COLO829 (cell line): ENCODE measurements at places on chromosomes 11 and 22.

GRCh38 chr11:1231396-1232020, 8.6 kb downstream of the MUC5B start:
- no peak for DNase-seq

- no peak for DNase-seq
Measured at GRCh38 chr11:88181776-88182175, 6.5 kb upstream of the RAB38 start.

GRCh38 chr11:48142889-48143288, 73.7 kb upstream of the OR4B1 start:
- no peak for DNase-seq

DNA sequence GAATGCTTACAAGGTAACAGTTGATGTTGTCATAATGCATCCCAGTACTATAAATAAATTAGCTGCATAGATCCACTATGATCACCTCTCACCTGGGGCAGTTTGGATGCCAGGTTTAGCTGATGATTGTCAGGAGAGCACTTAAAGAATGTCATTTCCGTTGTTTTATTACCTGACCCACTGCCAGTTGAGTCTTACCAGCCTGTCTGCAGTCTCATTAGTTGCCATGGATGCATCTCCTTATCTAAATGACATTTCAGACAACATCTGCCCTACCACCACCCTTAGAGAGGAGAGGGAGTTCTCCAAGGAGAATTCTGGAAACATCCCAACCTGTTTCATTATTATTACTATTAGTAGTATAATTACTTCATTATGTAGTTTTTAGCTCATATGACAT, 339.1 kb upstream of the API5 start:
- no peak for DNase-seq

GRCh38 chr11:12464303-12464702, 86.9 kb downstream of the PARVA start:
- DNase-seq: no peak

- DNase-seq: peak; percentile 45
Measured at GRCh38 chr11:16861862-16862261, 123.4 kb downstream of the C11orf58 start.

DNA sequence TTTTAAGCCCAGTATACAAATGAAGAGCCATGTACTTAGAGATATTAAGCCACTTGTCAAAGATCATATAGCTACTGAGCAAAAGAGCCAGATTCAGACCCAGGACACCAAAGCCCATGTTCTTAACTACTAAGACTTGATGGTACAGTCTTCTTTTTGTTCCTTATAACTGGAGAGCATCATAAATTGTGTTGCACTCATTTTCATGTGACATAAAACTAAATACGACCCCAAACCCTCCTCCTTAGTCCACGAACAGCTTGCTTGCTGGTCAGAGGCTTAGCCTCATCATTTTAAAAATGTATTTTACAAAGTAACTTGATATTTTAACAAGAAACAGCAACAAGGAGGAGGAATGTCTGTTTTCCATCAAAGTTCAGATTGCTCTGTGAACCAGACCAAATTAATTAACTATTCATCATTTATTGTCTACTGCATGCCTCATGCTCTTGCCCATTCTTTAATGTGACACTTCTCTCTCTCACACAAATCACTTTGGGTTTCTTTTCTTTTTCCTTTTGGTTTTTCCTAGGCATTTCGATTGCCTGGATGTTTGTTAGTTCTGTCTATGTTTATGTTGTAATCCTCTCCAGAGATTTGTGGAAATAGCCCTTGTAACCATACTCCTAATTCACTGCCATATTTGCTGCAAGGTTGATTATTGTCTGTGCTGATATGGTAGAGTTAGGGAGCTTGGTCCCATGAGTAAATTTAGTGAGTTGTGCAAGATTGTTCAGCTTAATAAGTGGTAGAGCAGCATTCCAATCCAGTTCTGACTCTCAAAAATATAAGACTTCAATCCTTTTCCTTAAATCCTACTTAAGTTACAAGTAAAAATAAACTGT, 8.4 kb upstream of the ARHGAP20 start:
- no peak for DNase-seq

- no peak for DNase-seq
Measured at GRCh38 chr22:47297261-47298016, 535.0 kb downstream of the TBC1D22A start.

- DNase-seq: no peak
Measured at GRCh38 chr11:83871054-83871453, 584.9 kb upstream of the CCDC90B start.

- peak; percentile 70 for DNase-seq
Measured at GRCh38 chr11:130434521-130435223, 6.3 kb upstream of the ADAMTS8 start.

- no peak for DNase-seq
Measured at GRCh38 chr11:95515371-95515770, 274.2 kb downstream of the FAM76B start.

GRCh38 chr11:66278363-66279091, 552 bp downstream of the CNIH2 start:
- DNase-seq: no peak

DNA sequence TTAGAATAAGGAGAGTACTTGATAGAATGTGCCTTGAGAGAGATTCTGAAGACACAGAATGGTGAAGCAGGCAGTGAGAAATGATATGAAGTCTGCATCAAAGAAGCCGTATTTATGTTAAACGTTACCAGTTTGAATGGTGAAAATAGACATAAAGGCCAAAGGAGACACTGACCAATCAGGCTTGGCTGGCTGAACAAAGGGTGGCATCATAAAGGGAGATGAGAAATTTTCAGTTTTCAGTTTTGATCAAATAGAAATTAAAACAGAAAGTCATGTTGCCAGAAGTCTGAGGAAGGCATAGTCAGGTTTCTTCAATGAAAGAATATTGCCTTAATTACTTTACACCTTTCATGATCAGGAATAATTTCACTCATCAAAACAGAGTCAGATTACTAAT, 6.6 kb downstream of the OR51F1 start:
- DNase-seq: no peak

GRCh38 chr11:1499261-1499890, 12.8 kb upstream of the MOB2 start:
- DNase-seq: no peak

DNA sequence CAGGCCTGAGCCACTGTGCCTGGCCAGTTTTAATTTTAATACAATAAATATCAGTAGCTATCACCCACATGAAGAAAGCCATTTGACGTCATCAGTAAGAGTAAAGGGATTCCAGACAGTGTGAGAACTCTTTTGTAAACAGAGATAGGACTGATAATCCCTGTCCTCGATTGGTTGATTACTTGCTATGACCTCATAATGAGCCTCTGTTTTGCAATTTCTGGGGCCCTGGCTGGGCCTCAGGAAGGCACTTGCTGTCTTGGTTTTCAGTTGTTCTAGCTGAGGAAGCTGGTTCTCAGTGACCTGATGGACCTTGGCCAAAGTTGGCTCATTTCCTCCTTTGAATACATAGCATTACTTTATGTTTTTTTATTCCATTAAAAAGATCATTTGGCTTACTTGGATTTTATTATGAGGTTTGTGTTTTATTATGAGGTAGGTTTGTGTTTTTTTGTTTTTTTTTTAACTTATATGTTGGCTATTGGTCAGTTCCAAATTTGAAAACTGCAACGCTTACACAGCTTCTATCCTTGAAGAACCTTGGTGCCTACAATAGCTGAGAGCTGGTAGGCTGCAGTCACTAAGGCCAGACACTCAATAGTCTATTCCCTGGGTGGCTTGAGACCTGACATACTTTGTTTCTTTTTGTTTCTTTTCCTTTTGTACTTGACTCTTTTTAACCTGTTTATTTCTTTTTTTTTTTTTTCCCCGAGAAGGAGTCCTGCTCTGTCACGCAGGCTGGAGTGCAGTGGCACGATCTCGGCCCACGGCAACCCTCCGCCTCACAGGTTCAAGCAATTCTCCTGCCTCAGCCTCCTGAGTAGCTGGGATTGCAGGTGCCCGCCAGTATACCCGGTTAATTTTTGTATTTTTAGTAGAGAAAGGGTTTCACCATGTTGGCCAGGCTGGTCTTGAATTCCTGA, 20.0 kb downstream of the MARK2 start:
- DNase-seq: no peak

DNA sequence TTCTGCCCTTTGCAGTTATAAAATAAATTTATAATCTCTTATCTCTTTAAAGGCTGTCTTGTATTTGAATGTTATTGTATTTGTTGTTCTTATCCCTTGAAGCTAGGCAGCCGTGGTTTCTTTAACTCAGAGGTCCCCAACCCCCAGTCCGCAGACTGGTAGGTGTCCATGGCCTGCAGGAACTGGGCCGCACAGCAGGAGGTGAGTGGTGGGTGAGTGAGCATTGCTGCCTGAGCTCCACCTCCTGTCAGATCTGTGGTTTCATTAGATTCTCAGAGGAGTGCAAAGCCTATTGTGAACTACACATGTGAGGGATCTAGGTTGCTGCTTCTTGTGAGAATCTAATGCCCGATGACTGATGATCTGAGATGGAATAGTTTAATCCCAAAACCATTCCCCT, 380.0 kb upstream of the CCDC90B start:
- DNase-seq: no peak

DNA sequence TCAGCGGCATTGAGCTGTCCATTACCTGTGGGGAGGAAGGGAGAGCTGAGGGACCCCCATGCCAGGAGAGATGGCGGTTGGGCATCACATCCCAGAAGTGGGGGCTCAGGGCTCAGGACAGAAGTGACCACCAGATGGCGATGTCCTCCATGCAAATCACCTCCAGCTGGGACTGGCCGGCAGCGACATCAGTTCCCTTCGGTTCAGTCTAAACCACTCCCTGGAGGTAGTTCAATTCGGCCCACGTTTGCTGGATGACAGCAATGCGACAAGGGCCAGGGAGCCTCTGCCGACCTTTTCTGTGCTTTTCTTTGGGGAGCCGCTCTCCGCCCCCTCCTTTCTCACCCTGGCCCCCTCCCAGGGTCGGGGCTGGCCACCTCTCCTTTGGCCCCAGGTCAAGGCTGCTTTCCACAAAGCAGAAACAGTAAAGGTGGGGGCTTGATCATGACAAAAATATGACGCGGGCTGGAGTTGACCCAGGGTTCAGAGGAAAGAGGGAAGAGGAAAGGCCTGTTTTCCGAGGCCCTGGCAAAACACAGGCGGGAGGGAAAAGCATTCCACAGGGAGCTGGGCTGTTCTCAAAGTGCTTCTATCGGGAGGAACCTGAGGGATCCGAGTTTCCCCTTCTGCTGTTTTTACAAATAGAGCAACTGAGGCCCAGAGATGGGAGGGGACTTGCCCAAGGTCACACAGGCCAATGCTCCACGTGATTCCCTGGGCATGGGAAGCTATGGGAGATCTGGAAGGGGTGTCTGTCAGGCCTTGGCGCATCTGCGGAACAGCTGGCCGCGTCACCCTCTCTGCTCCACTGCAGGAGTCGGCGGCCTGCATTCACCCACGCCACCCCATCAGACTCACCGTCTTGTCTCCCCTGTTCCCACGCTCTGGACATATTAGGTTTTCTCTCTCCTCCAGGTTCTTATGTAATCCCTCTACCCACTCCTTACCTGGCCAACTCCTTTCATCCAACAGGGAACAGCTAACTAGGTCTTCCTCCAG, 54.7 kb downstream of the FBXO7 start:
- peak; percentile 87 for DNase-seq

- no peak for DNase-seq
Measured at GRCh38 chr22:27677905-27678458, 123.6 kb downstream of the MN1 start.

GRCh38 chr11:3102641-3102921, 45.4 kb upstream of the CARS1 start:
- no peak for DNase-seq

GRCh38 chr11:62855571-62856332, 16.4 kb upstream of the WDR74 start:
- peak; percentile 98 for DNase-seq

DNA sequence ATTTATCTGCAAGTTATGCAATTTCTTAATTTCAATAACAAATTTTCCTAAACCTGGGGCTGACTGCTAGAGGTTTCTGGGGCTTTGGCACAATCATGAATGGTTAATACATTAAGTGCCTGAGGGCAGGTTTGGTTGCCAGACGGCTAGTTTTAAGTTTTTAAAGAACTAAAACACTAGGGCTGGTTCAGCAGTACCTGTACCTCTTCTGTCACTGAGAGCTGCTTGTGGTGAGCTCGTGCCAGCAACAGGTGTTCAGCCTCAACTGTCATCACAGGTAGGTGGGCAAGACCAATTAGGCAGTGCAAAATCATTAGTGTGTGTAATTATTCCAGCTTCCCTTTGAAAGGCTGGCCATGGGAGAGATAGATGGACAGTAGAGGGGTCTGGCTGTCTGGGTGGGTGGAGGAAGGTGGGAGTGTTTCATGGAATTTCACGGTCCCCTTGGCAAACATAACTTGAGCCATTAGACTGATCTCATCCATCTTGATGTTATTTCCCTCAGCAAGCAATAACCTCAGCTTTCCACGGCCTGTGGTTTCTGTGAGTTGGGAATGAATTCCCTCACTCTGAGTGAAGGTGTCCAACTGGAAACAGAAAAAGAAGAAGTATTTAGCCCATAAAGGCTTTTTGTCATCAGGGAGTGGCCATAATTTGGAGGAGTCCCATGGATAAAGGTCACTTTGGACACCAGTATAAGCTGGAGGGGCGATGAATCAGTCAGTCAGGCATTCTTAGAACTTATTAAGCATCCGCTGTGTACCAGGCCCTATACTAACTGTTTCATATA, 114.8 kb downstream of the SNX19 start:
- no peak for DNase-seq
